Activated T-helper 9 cell treated with anti-CD3 and anti-CD28 coated beads, Interleukin-2, amount 50 U/mL, for 16 hours (primary cell): ENCODE measurements at places on chromosomes 3 and 15.

- DNase-seq = no peak
These were observed 2.6 kb upstream of the PLOD2 start for GRCh38 chr3:146163584-146163983.

DNA sequence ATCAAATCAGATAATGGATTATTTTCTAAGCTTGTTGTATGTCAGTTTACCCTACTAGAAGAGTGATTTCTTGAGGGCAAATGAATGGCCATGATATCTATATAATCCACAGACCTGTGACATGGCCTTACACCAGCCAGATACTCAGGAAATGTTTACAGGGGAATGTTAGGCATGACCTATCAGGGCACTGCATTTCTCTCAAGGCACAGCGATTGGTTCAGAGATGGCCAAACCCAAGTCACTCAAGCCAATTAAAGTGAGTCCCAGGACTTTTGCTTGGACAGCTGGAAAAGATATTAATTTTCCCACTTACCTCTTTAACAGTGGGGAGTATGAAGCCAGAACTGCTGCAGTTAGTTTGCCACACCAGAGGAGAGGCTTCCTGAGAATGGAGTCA is 28.7 kb upstream of the GATA2 start:
- DNase-seq = no peak

GRCh38 chr15:28080386-28080785 is 18.7 kb downstream of the OCA2 start:
- no peak for DNase-seq

GRCh38 chr15:40329804-40330203 is 6.3 kb downstream of the INAFM2 start:
- DNase-seq = no peak

GRCh38 chr15:68148039-68148438 is 57.1 kb downstream of the CALML4 start:
- no peak for DNase-seq

DNA sequence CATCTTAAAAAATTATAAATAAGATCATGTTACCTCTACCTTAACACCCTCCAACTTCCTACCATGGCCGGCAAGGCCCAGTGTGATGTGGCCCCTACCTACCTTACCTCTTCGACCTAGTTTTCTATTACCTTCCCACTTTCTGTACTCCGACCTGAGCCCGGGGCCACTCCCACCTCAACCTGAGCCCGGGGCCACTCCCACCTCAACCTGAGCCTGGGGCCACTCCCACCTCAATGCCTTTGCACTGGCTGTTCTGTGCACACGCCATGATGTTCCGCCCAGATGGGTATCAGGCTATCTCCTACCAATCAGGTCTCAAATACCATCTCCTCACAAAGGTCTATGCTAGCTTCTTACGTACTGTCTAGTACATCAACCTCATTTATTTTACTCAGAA is 66.8 kb upstream of the XXYLT1 start:
- DNase-seq = no peak
